Neural crest cell (in vitro differentiated cells): ENCODE measurements at places on chromosomes 2 and 18. TPM values are rescaled to one million over a fixed set of nuclear protein-coding genes. Genes with fewer than 3 reads are reported as not detected.

The CRYGA gene
- not detected in 2 replicates for total RNA-seq

DNA sequence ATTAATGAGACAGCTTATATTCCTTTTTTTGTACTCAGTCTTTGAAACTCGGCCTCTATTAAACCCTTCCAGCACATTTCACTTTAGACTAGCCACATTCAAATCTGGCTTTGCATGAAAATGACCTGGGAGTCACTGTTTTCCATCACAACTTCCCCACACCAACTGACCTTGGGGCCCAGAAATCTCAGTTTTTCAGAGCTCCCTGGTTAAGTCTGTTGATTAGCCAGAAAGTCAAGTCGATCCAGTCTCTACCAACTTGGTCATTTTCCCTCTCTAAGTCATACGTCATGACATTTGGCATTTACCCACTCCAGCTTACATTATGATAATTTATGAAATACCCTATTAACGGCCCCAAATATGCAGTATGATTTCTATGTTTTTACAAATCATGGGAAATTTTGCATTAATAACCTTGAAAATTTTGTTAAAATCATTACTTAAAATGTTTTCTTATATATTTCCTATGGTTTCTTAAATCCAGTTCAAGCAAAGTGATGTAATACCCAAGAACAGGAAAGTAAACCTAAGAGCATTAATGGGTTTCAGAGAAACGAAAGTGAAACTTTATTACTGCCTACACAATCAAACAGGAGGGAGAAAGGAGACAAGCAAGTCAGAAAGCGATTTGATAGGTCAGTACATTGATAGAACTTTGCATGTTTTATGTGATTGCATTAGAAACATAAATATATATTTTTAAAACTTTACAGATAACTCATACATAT lies 77.1 kb downstream of the SPATS2L start:
- no peak for DNase-seq

- no peak for DNase-seq
Observed at GRCh38 chr2:195671563-195671962, 14.5 kb downstream of the SLC39A10 start.

DNA sequence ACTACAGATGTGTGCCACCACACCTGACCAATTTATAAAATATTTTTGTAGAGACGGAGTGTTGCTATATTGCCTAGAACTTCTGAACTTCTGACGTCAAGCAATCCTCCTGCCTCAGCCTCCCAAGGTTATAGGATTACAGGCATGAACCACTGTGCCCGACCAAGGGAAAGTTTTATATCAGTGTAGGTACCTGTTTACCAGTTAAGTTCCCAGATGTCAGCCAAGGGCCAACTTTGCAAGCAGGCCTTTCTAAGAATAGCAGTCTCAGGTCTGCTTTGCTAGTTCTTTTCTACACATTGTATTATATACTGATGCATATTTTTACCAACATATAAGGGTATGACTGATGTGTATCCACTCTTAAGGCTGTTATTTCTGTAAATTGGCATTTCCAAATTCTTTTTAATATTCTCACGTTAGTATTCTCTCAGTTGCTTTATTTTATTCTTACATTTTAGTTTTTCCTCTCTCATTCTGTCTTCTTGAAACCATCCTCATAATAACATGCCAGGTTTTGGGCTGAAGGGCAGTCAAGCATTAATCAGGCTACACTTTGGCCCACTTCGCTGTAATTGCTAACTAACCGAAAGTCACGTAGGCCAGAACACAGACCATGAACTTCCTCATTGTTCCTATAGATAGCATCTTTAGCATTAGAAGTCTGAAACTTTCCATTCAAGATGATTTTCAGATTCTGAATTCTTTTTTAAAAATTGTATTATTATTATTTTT lies 25.0 kb upstream of the CXXC1 start:
- DNase-seq, result no peak

DNA sequence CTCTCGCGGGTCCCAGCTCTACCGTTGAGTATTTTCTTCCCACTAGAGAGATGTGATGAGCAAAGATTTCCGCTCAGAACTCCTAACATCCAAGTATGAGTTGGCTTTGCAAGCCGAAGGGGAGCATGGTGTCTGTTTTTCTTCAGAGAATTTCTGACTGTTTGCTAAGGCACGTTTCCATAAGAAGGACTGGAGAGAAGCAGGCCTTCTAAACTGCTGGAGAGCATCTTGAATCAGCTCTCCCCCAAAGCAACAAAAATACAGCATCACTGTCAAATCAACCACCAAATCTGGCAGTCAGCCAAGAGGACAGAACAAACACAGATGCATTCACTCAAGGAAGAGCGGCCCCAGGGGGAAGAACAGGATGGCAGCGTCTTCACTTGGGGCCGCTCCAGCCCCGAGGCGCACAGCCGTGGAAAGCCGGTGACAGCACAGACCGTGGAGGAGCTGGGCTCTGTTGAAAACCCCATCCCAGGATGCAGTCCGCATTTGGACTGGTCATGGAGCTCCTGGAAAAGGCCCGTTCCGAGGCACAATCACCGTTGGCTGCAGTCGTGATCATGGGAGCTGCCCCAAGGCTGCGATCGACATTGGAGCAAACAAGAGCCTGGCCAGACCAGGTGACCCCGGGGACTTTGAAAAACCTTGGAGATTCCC lies 101.4 kb downstream of the NFATC1 start:
- no peak for DNase-seq

DNA sequence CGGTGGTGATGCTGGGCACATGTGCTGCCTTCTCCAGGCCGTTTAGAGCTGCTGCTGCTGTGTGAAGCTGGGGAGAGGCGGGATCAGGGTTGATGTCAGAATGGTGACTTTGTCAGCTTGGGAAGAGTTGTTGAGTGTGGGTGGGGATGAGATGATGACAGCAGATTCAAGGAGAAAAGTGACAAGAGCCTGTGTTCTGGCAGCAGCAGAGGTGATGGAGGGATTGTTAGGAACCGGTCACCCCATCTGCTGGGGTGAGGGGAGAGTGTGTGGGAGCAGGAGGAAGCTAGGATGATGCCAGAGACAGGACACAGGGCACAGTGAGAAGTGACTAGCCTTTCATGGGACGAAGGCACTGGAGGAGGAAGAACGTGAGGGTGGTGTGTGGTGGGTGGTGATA lies 345.5 kb downstream of the RNF144A start:
- no peak for DNase-seq

The UBXN4 gene
- total RNA-seq, result 79.0 and 90.6 TPM in 2 replicates

DNA sequence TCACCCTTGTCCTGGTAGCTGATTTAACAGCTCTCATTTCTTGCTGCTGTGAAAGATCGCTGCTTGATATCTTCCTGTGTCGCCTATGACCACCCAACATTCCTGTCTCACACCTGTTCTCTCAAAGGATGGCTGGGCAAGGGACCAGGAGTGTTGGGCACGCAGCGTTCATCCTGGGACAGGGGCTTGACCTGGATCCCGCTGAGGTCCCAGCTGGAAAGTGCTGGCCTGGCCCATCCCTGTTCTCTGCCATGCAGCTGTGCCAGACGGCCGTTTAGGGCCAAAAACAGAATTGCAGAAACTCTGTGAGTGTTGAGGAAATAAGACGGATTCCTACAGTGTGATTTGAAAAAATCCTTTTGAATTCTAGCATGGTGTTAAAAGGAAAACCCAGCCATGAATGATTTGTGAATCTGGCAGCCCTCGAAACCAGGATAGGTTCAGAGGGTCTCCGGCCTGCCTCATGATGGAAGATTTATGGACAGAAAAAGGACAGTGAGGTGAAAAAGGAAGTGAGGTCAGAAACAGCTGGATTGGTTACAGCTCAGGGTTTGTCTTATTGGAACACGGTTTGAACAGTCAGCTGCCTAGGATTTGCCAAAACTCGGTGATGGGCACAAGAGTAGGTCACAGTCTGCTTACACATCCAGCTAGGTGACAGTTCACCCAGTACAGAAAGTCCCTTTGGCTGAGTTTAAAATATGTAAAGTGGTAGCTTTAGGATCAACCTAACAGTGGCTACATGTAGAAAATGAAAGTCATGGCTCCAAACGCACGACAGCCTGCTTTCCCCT lies 164.8 kb downstream of the DCDC2C start:
- no peak for DNase-seq

DNA sequence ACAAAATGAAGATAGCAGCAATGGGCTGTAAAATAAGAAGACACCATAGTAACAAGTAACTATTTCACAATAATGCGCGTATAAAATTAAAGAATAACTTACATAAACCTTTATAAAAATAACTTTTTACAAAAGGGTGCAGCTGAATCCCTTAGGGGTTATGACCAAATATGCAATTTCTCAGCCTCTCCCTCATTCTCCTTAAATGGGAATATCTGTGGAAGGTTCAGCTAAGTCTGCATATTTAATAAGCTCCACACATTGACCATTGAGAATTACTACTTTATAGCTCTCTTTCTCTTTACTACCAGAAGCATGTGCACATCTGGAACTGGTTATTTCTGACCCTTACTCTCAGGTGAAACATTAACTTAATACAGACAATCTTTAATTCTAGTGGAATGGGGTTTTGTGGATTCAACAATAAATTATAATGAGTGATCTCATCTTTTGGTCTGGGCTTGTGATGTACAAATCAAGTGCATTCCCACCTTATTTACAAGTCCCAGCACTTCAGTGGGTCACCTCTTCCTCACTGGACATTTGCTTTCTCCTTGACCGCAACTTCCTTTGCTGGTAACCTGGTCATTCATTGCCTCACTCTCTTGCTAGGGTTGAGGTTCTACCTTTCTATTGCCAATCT lies 15.7 kb downstream of the ARHGAP15 start:
- DNase-seq, result no peak

- DNase-seq, result no peak
Observed at GRCh38 chr2:46841621-46842020, 74.0 kb downstream of the MCFD2 start.

The DPYSL5 gene
- total RNA-seq, result 201 and 203 TPM in 2 replicates

DNA sequence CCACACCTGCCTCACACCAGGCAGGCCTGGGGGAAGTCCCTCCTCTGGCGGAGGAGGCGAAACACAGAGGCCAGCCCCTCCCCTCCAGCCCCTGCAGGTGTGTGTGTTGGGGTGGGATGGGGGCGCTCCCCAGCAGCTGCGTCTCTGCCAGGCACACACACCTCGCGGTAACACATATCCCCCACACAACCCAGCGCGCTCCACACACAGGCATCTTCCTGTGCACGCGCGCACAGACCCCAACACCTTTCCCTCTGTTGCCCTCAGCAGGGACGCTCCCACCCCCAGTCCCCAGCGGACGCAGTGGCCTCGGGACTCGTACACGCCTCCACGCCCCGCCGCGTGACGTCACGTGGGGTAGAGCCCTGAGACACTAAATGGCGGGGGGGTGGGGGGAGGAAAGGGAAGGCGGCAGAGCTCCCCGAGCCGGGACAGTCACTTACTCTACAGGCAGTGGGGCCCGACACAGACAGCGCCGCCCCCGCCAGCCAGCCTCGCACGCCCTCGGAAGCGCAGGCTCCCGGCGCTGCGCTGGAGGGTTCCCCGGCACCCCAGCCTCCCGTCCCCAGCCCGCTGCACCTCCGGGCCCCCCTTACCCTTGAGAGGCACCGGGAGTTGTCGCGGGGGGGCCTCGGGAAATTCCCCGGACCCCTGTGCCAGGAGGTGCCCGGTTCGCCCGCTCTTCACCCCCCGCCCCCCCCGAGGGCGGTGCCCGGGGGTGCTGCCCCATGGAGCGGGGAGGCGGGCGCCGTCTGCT lies at the start of gene WNT10A:
Gene WNT10A (plus strand): TSS at position 751 of the 757 bp plus-strand sequence. CDS start 144 bp downstream, outside the sequence.
- no peak for DNase-seq

DNA sequence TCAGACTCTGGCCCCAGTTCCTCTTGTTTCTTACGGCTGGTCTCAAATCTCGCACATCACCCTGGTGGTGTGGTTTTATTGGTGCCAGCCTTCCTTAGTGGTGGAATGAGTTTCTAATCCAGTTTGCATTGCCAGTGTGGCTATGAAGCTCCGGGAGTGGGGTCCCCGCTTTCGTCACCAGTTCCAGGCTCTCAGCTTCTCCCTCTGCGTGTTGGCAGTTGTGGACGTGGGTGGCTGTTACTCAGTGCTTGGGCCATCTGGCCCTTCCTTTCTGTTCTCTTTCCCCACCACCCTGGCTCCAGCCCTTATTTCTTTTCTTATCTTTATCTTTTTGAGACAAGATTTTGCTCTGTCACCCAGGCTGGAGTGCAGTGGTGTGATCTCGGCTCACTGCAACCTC lies 30.1 kb downstream of the EFR3B start:
- DNase-seq, result no peak

DNA sequence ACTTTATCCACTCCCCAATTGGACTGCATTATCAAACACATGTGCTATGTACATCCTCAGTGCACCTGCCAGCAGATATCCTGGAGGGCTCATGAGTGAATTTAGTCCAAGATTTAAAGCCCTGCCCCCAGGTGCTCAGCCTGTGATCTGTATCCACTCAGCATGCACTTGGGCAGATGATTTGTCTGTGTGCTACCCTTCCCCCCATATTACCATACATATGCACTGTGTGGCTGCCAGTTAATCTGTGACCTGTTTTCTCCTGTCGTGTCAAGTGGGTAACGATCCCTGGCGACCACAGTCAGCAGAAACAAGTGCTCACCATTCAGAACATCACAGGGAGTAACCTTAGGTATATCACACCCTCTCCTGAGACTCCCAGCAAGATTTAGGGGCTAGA lies 10.2 kb downstream of the NAGK start:
- DNase-seq, result no peak

DNA sequence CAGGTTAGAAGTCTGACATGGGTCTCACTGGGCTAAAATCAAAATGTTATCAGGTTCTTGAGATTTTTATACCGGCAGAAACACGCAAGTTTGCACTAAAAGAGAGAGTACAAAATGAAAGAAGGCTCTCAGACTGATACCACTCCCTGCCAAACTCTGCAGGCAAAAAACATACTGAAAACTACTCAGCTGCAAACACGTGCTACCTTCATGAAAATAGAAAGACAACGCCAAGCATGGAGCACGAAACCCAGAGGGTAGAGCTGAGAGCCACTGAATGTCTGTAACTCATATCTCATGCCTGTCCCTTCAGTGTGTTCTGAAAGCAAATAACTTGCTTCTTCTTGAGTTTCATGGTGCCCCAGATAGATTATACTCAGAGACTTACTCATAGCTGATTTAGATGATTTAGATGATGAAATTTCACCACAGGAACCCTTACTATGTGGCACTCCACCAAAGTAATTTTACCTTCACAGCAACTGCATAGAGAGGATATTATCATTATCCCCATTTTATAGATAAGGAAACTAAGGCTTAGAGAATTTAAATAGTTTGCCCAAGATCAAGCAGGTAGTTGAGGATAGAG lies 313.0 kb upstream of the SLC39A10 start:
- no peak for DNase-seq

- DNase-seq, result no peak
Observed at GRCh38 chr2:187228986-187229385, 219.1 kb downstream of the CALCRL start.

DNA sequence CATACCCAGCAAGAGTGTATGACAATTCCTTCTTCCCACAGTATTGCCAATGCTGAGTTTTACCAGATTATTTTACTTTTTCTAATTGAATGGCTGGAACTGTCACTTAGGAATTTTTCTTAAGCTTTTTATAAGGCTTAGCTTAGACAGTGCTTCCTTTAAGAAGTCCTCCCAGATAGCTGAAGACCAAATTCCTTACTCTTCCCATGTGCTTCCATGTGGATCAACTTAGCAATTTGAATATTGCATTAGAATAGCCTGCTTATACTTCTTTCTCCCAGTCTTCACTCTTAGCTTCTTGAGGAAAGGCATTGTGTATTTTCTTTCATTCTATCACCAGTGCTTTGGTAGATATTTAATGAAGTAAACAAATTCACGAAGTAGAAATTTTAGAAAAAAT lies 1144.4 kb downstream of the LRP1B start:
- no peak for DNase-seq
